ENCODE measurements at places on chromosomes 2 and 18.

- no peak for DNase-seq
Measured at GRCh38 chr2:197604117-197604860, 71.1 kb downstream of the RFTN2 start.

- no peak for DNase-seq
Measured at GRCh38 chr2:57373530-57373929, 673.1 kb upstream of the VRK2 start.

- no peak for DNase-seq
Measured at GRCh38 chr2:216877085-216877484, 17.2 kb upstream of the TNP1 start.

GRCh38 chr2:28532399-28532798 lies 36.5 kb downstream of the PLB1 start:
- no peak for DNase-seq

DNA sequence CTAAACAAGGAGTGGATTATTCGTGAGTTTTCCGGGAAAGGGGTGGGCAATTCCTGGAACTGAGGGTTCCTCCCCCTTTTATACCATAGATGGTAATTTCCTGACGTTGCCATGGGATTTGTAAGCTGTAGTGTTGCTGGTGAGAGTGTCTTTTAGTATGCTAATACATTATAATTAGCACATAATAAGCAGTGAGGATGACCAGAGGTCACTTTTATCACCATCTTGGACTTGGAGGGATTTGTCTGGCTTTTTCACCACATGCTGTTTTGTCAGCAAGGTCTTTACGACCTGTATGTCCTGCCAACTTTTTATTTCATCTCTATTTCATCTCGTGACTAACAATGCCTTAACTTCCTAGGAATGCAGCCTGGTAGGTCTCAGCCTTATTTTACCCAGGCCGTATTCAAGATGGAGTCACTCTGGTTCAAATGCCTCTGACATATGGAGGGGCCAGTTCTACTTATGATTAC lies 124.8 kb upstream of the B3GNT2 start:
- no peak for DNase-seq

DNA sequence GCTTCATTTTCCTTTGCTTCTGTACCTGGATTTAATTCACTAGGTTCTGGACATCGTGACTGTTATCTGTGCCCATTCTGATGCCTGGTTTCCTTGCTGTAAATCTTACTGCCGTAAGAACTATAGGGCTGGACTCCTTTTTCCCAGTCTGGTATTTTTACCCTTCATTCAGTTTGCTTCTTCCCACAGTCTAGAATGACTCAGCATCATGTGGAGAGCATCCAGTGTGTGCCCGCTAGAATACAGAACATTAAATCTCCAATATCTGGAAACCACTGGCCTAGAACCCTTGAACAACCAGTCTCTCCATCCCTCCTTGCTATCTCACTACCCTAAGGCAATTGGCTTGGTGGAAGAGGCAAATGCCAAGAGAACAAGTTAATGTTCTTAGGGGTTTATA lies 1075.4 kb upstream of the ZEB2 start:
- DNase-seq = no peak

DNA sequence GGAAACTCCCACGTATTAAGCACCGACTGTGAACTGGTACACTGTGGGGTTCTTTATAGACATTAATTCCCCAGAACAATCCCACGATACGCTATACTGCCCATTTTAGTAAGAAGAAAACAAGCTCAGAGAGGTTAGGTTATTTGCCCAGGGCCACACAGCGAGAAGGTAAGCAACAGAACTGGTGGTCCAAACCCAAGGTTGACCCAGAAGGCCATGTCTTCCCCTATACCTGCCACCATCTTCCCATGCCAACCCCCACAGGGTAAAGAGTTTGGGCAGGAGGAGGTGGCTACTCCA lies 69.9 kb downstream of the MARCO start:
- DNase-seq = no peak

DNA sequence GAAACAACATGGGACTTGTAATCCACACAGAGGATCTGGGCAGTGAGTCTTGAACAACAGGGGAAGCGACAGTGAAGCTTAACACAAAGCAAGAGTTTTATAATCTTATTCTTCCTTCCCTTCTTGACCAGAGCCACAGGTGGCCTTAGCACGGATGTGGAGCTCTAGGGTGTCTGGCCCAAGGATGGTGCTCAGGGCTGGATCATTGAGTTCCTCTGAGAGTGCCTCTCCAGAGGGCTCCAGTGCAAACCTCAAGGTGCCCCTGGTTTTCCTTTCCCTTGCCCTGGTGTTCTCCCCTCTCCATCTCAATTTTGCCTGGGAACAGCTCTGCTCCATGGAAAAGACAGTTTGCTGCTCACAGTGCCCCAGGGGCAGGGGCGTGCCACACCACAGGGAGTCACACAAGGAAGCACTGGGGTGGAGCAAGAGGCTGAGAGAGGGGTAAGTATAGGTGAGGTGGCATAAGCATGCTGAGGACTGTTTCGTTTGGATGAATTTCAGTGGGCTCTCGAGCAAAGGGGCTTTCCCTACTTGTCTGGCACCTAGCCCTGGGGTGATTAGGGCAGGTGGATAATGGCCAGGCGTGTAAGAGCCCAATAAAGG lies 88.6 kb upstream of the B3GNT7 start:
- no peak for DNase-seq
